MCF 10A (cell line): ENCODE measurements at places on chromosomes 1 and 21.

- H3K27ac ChIP-seq: no peak overlapping the region
- DNase-seq: peak; percentile 38
- H3K4me3 ChIP-seq: no peak overlapping the region
- H3K4me1 ChIP-seq: peaks cover 10% of the 10 kb centered on the region
- no peaks in the 10 kb centered on the region for H3K36me3 ChIP-seq
- no peaks in the 10 kb centered on the region for H3K27me3 ChIP-seq
Measured at GRCh38 chr1:198364471-198364870, 176.0 kb downstream of the ATP6V1G3 start.

DNA sequence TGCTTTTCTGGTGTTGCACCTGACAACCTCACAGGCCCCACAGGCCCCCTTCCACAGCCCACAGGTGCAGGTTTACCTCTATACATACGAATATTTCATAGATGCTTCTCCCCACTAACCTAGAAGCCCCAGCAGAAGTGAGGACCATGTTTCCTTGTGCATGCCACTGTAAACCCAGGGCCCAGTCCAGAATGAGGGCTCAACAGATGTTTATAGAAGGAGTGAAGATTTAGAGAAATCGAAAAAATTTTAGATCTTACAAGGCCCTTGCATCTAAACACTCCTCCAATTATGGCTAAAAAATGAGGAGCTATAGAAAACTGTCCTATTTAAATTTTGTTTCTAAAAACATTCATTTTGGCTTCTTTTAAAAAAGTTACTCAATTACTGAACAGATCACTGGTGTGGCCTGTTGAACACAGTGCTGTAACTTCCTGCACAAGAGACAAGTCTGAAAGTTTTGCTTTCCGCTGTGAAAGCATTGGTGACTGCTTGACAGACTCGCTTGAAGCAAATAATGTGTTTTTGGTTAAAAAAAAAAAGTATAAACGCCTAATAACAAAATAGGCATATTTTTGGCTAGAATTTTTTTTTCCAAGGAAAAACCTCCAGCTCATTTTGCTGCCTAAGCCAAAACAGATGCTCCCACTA lies 1.2 kb downstream of the ABCB10 start:
- H3K4me3 ChIP-seq: peak overlapping the region; percentile 83
- peaks cover 41% of the 10 kb centered on the region for H3K4me1 ChIP-seq
- peak; percentile 48 for DNase-seq

- no peak for DNase-seq
- H3K4me3 ChIP-seq: no peak overlapping the region
- H3K27ac ChIP-seq: no peak overlapping the region
- H3K36me3 ChIP-seq: no peaks in the 10 kb centered on the region
- peaks cover 8% of the 10 kb centered on the region for H3K4me1 ChIP-seq
Measured at GRCh38 chr1:230464671-230465070, 38.5 kb upstream of the PGBD5 start.

- no peak overlapping the region for H3K27ac ChIP-seq
- H3K27me3 ChIP-seq: no peaks in the 10 kb centered on the region
- no peak overlapping the region for H3K4me3 ChIP-seq
Measured at GRCh38 chr1:24720152-24720551, 25.1 kb upstream of the CLIC4 start.

DNA sequence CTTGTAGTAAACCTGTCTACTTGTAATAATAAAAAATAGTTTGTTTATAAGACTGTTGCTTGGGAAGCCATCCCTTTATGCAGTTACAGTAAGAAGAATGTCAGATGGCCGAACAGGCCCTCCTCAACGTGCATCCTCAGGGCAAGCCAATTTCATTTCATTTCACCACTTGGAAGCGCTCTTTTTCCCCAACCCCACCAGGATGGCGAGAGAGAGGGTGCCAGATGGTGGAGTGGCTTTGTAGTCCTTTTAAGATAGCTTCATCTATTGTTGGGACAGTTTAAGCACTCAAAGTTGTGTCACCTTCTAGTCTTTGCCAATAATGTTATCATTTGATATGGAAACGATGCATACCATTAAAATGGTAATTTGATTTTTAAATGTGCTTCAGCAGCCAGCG lies 356.3 kb upstream of the CAMK1G start:
- peaks cover 13% of the 10 kb centered on the region for H3K4me1 ChIP-seq
- H3K36me3 ChIP-seq: no peaks in the 10 kb centered on the region
- H3K27me3 ChIP-seq: no peaks in the 10 kb centered on the region
- no peak for DNase-seq
- no peak overlapping the region for H3K4me3 ChIP-seq
- no peak overlapping the region for H3K27ac ChIP-seq

GRCh38 chr1:116429821-116430374 lies 56.9 kb downstream of the ATP1A1 start:
- DNase-seq: no peak
- no peak overlapping the region for H3K27ac ChIP-seq
- no peaks in the 10 kb centered on the region for H3K4me1 ChIP-seq
